Kidney tubule cell (primary cell): ENCODE measurements at places on chromosomes 13 and 19.

DNA sequence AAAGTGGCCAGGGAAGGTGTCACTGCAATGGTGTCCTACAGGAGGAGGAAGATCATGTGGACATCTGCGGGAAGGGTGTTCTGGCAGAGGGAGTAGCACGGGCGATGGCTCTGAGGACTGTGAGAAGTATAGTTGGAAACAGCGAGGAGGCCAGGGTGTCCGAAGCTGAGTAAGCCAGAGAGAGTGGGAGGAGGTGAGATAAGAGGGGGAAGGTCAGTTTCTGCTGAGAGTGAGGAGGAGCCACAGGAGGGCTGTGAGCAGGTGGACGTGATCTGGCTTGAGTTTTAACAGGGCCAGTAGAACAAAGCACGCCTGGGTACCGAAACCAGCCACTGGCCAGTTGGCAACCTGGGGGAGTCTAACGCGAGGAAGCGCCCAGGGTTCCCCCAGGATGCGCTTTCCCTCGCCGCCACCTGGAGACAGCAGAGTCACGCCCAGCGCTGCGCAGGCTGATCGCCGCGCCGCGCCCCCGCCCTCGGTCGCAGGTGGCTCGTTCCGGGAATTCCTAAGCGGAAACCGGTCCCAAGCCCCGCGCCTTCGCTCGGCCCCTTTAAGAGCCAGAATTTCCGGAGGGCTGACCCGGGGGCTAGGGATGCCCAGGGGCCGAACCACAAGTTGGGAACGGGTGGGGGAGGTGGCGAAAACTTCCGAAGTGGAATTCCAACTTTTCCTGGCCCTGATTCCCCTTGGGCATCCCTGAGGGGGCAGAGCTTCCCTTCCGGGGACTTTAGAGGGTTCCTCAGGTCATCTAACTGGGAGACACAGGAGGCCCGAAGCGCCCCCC, 1.1 kb upstream of the LSR start:
- peak; percentile 97 for DNase-seq

GRCh38 chr19:778910-779653, 18.2 kb upstream of the PTBP1 start:
- peak; percentile 91 for DNase-seq

DNA sequence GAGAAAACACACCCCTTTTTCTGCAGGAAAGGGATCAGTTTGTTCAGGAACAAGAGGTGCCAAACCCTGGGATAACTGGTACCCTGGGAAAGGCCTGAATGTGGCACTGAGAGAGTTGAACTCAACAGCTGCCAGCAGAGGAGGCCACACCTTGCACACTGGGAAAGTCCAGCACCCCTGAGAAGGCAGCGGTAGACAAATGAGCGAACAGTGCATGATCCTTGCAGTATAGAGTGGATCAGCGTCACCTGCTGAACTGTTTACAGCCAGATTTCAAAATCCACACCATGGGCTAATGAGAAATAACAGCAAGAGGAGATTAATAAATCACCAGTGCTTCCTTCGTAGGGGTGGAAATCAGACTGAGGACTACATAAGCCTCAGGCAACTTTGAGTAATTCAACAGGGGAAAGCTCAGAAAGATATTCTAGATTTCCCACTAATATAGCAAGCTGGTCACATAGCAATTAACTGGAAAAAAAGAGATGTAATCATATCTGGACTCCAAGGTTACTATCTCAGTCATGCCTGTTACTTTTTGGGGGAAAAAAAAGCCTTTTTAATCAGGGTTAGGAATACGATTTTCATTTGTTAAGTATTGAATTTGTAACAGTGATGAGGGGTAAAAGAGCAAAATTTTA, 52.0 kb downstream of the DCT start:
- peak; percentile 4 for DNase-seq

- peak; percentile 85 for DNase-seq
These were observed 39.5 kb upstream of the RPL21 start for GRCh38 chr13:27211771-27212364.

GRCh38 chr19:14450168-14450874, 17.2 kb downstream of the PKN1 start:
- DNase-seq, result peak; percentile 31

- peak; percentile 46 for DNase-seq
These were observed 423.5 kb upstream of the ATXN8OS start for GRCh38 chr13:69683921-69684686.

- DNase-seq, result no peak
These were observed 5.6 kb downstream of the BCAM start for GRCh38 chr19:44814517-44814916.

- DNase-seq, result no peak
These were observed 40.3 kb downstream of the RASL11A start for GRCh38 chr13:27310946-27311345.

DNA sequence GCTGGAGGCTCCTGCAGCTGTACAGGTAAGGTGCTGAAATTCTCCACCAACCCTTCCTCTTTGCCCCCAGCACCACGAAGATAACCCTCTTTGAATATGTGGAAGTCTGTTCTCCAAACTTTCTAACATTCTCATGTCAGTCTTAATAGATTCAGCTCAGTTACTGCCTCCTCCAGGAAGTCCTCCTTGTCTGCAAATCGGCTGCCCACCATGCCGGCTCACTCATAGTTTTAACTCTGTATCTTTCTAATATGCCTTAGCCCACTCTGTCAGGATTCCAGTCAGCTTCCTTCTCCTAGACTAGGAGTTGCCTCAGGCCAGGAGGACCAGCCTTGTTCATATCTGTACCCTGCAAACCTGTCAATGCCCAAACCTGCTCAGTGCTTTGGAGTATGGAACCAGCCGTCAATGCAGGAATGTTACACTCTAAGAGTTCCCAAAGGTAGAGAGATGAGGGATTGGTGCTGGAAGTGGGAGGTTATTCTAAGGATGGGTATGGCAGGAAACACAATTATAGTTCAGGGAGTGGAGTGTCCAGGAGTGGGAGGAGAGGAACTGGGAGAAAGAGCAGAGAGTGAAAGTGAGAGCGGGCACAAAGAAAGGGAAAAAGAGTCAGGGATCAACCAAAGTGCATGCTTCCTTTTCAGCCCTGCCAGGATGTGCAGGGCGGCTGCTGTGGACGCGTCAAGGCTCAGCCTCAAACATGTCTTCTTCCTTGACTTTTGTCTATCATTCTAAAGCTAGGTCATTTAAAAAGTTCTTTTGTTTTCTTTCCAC, 38.0 kb upstream of the ALOX5AP start:
- DNase-seq, result no peak

GRCh38 chr13:46953331-46953730, 56.5 kb upstream of the HTR2A start:
- DNase-seq, result no peak

DNA sequence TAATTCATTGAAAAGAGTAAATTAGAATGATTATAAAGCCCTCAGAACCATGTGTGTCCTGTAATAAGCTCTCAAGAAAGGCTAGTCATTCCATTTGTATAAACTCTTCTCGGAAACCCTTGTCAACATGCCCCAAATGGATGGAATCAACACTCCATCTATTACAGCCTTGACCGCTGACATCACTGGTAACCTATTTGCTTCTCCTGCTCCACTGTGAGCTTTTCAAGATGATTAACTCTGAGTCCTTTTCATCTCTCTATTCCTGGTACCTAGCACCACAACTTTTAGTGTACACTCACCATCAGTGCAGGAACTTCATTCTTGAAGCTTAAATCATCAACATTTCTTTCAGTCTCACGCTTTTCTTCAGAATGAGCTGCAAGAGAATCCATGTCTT, 612.0 kb downstream of the DCT start:
- DNase-seq, result peak; percentile 69

- no peak for DNase-seq
These were observed 85.2 kb downstream of the ATP11A start for GRCh38 chr13:112774829-112775565.

DNA sequence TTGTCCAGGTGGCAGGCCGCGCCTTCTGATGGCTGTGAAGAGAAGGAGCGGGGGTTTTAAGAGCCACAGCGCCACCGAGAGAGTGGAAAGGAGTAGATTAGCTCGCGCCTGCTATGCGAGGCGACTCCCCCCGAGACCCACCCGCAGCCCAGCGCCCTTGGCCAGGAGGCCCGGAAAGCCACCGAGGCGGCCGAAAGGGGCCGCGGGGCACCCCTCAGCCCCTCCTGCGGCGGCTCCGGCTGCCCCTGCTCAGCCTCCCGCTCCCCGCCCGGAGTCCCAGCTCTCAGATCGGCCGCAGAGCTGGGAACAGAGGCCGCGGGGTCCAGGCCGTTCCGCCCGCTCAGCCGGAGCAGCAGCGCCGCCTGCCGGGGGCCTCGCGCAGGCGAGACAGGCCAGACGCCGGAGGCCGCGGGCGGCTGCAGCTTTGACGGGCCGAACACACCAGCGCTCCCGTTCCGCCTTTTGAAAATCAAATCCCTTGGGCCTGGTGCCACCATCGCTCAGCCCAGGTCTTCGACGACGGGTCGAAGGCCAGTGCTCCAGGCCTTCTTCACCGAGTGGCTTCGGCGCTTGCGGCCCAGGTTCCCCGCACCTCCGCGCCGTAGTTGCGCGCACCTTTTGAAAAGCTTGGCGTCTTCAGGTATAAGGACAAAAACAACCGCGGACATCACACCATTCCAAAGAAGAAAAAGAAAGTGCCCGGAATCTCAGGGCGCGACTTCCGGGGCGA, 15.3 kb downstream of the CDX2 start:
- DNase-seq, result peak; percentile 84

DNA sequence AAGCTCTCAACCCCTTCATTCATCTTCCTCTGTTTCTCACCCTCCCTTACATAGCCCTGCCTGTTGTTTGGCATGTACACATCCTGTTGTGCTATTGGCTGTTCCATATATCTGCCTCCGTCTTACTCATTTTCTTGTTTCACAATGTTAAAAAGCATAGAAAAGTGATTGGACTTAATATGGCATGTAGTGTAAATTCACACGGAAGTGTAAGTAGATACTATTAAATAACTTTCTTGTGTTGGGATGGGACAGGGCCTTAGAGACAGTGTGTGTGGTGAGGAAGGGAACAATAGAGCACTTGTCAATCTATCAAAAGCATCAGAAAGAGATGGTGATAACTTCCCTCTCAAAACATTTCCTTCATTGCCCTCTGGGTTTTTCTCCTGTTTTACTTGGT, 12.3 kb downstream of the LMO7 start:
- DNase-seq, result no peak

DNA sequence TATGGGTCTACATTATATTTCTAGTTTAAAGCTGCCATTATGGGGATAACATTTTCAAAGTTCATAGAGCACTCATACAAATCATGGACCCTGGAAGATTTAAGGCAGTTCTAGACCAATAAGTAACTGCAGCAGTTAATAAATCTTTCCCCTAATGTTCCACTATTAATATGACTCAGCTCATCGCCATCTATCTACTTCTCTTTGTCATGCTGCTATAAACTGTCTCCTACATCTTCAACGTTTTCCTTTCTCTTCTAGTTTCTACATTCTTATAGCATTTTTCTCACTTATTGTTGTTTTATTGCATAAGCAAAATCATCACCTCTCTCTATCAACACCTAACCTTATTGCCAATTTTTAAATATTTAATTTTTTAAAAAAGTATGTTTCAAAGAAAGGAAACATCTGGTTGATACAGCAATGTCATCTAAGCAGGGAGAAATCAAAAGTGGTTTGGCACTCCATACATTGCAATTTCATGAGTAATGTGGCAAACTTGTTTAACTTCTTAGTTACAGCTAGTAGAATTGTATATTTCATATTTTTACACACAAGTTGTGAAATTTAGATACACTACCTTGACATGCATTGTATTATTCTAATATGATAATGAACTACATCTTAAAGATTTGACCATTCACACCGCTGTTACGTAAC, 1500.4 kb upstream of the MIR17HG start:
- DNase-seq, result peak; percentile 47

DNA sequence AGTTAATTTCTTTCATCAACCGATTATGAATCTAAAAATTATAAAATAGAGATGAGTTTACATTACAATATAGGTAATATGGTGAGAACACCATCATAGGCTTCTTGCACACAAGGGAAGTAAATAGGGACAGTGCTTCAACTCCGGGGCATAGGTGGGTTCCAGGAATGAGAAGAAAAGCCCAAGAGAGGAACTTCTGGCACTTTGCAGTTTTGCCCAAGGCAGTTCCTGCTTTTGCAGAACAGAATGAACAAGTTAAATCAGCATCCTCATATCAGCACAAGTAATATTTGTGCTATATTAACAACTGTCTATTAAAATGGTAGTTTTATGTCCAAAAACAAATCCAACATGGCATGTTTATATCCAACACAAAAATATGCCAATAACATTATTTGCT, 60.1 kb downstream of the DACH1 start:
- no peak for DNase-seq

GRCh38 chr19:41575998-41576397, at the start of gene CEACAM21:
CEACAM21 (plus strand) TSS chr19:41576166; CDS start chr19:41576275, 109 bp downstream.
- DNase-seq, result no peak

DNA sequence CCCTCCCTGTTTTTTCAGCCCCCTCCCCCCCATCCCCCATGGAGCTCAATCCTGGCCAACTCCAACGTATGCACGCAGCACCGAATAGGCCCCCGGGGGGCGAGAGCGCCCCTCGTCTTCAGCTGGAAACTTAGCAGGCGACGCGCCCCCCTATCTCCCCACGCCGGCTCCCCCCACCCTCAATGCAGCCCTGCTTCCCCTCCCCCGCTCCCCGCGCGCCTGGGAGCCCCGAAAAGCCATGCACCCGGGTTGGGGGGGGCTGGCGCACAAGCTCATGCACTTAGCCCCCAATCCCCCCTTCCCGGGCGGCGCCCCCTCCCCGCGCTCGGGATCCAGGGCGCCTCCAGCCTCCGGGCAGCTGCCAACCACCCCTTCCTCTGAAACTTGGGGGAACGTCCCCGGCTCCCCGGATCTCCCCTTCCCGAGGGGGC, 508 bp downstream of the ZBTB7A start:
- DNase-seq, result no peak

- peak; percentile 9 for DNase-seq
These were observed 112.1 kb downstream of the ZNF737 start for GRCh38 chr19:20453425-20453935.

DNA sequence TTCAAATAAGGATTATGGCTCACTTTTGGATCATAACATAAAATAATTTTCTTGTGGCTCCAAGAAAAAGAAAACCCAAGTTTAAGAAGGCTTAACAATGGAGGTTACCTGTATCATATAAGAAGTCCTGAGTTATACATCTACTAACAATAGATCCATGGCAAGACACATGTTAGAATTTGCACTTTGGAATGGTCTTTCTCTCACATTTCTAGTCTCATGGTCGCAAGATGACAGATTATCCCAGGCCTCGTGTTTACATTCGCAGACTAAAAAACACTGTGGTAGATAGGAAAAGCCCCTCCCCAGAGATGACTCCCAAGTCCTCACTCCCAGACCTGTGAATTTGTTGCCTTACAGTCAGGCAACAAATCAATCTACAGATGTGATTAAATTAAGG, 746.2 kb upstream of the GPC6 start:
- no peak for DNase-seq

DNA sequence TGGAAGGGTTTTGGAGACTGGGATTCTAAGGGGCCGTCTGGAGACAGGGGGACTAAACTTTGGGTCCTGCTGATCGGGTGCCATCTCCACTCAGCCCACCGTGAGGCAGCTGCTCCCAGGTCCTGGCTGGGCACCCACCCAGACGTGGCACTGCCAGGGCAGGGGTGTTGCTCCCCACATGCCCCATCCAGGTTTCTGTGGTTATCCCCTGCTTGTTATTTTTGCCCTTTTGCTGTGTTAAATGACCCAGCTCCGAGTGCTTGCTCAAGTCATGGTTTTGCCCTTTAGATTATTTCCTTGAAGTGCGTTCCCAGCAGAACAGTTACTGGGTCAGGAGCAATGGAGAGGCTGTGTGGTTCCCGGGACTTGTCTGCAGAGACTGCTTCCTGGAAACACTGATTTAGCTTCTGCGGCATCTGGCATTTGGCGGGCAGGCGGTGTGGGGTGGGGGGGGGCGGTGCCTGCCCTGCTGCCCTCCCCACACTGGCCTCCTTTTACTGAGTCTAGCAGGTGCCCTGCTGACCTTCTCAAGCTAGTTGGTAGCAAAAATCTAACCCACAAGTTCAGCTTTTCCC, 1.9 kb downstream of the RAB11B start:
- DNase-seq, result peak; percentile 40
